ENCODE measurements at places on chromosomes 5 and 9. TPM values are rescaled to one million over a fixed set of nuclear protein-coding genes. Genes with fewer than 3 reads are reported as not detected.

TRPM3 gene
- total RNA-seq: 0.02 TPM

GRCh38 chr9:131289301-131290035 is at the start of gene PLPP7:
Gene PLPP7, plus strand, starts transcription at chr9:131289723. Its CDS starts 275 bp downstream, at chr9:131289998.
- DNase-seq: no peak

DNA sequence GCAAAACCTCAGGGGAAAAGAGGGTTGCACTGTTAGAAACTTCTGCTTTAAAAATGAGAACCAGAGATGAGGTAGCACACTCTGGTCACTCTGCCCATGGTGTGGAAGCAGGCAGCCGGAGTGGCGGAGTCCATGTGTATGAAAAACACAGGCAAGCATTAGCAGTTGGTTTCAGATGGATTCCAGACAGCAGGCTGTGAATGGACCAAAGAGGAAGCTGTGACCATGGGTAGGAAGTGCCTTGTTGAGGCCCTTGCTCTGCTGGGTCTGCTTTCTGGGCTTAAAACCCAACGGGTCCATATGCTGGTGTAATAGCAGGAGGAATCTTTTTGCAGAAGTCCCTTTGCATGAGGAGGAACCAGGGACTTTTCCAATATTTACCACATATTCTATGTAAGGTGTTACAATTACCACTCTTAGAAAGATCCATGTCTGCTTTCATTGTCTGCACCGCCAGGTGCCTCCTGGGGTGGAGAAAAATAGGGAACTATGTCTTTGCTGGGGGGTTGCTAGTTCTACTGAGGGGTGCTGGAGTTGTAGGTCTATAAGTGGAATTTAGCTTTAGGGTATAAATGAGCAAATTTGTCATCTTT is 77.0 kb downstream of the ANKRD55 start:
- DNase-seq: no peak

ACTBL2 gene
- total RNA-seq: not detected

GRCh38 chr5:121285801-121286521 is 565.7 kb upstream of the FTMT start:
- no peak for DNase-seq

GRCh38 chr9:110064803-110065202 is 143.2 kb downstream of the C9orf152 start:
- no peak for DNase-seq

- no peak for DNase-seq
Observed at GRCh38 chr5:4020400-4020799, 424.8 kb downstream of the IRX1 start.

MEIKIN gene
- 1.4 TPM for total RNA-seq

GRCh38 chr9:27471789-27472188 is 52.3 kb upstream of the IFNK start:
- no peak for DNase-seq

GCNT1 gene
- total RNA-seq: 0.54 TPM

GRCh38 chr9:92188969-92189781 is 74.0 kb upstream of the SPTLC1 start:
- DNase-seq: no peak

- no peak for DNase-seq
Observed at GRCh38 chr5:95272316-95272929, 12.5 kb downstream of the MCTP1 start.

DNA sequence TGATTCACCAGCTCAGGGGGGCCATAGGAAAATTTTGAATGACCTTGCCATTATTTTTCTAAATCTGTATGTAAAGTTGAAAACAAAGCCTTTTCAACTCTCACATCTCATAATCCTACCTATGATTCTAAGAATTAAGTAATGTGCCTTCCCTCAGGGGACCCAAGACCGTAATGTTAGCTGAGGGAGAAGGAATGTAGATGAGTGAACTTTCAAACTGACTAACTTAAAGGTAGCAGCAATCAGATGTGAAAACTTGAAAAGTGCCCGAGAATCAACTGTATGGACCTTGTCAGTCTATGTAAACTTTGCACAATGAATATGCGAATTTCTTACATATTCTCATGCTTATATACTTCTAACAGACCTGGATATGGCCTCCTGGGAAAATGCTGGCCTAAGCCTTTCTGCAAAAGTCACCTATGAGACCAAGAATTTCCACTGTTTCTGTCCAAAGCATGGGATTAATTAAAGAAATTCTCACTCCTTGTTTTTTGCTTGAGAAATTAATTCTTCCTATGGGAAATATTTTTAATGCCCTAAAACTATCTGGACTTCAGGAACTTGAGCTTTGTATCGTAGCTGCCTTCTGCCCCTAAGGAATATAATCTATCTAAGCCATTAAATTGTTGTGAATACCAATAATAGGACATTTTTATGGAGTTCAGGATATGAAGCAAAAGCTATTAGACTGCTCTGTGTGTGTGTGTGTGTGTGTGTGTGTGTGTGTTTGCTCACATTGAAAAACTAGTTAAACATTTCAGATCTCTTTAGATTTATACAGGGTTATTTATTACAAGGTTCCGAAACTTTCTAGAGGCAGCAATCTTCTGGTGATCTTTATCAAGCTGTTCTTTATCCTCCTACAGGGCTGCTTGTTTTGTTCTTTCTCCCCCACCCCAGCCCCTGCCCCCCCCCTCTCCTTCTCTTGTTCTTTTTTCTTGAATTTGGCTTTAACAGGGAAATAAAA is 169.1 kb upstream of the CLINT1 start:
- DNase-seq: no peak

GRCh38 chr9:6944093-6944551 is 186.3 kb downstream of the KDM4C start:
- DNase-seq: no peak

DNA sequence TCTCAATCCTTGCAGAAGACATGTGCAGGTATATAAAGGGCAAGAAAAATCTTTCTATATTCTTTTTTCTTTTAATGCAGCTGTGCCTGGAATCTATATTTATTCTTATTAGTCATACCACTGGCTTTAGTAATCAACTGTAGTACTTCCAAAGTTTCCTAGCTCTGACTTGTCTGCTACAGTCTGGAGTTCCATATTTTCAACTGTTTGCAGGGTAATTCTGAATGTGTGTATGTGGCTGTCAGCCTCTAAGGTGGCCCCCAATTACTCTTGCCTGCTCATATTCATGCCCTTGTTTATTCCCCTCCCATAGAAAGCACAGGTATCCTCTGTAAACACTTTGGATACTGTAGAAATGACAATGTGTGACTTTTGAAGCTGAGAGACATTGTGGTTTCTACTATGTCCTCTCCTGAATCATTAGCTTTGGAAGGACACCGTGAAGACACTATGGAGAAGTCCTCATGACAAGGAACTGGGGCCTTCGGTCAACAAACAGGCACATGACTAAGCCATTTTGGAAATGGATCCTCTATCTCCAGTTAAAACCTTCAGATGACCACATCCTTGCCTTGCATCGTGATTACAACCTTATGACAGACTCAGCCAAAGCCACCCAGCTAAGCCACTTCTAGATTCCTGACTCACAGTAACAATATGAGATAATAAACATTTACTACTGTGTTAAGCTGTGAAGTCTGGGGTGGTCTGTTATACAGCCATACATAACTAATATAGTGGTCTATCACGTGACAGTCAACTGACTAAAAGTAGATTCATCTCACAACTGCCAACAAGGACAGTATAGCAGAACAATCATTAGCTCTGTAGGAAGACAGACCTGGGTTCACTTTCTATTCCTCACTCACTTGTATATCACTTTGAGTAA is 49.5 kb upstream of the SUSD1 start:
- no peak for DNase-seq

FOXD1 gene
- 0.12 TPM for total RNA-seq

GRCh38 chr9:125525921-125526631 is 180.9 kb downstream of the MAPKAP1 start:
- DNase-seq: no peak

- DNase-seq: no peak
Observed at GRCh38 chr9:2966565-2967300, 122.8 kb upstream of the PUM3 start.

- DNase-seq: no peak
Observed at GRCh38 chr5:1889321-1890065, 6.8 kb upstream of the IRX4 start.

- peak; percentile 13 for DNase-seq
Observed at GRCh38 chr9:77647267-77648233, 572 bp downstream of the GNA14 start.

SV2C gene
- total RNA-seq: not detected

- no peak for DNase-seq
Observed at GRCh38 chr5:78568212-78568611, 80.4 kb downstream of the LHFPL2 start.

DNA sequence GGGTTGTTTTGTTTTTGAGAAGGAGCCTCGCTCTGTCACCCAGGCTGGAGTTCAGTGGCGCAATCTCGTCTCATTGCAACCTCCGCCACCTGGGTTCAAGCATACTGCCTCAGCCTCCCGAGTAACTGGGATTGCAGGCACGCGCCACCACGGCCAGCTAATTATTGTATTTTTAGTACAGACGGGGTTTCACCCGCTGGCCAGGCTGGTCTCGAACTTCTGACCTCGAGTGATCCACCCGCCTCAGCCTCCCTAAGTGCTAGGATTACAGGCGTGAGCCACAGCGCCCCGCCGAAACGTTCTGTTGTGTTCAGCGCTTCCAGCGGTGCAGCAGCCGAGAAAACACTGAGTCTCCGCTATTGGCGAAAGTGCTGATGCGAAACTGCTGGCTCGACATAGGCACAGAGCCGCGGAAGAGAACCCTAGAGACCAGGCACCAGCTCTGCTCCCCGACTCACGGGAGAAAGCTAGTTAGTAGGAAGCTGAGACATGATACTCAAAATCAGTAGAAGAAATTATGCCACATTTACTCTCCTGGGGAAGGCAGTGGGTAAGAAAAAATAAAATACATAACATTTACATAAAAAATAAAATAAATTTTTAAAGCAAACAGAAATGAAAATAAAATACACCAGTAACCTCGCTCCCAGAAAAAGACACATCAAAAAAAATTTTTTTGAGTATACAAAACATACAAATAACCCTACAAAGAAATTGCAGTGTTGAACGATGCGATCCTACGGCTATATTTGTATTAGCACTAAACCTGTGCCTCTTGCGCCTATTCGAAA is 31.6 kb downstream of the ANXA2R start:
- DNase-seq: peak; percentile 93

DNA sequence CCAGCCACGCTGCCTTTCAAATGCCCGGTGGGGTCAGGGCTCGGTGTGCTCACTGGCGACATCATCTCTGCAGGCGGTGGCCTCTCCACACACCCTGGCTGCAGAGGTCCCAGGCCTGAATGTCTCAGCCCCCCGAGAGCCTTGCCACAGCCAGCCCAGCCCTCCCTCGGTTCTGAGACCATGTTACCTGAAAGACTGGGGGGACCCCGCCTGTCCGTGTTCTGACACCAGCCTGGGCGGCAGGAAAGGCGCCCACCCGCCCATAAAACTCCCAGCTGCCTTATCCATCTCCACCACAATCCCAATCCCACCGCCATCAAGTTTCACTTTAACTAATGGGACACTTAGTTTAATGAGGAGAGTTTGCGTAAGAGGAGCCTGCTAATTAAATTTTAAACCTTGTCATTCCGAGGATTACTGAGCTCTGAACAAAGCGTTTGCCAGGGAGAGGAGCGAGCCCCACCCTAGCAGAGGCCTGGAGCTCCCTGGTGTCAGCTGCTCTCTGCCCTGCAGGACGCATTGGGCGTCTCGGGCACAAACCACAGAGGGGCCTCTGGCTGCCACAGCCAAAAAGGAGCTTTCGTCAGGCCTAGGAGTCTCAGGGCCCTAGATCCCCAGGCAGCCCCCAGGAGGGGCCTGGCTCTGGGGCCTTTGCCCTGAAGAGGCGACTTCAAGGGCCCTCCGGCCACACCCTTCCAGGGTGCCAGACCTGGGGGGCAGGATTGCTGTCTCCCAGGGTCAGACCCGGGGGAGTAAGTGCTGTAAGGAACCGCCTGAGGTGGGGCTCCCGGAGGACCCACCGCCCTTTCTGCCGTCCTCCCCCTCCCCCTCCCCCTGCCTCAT is 15.3 kb downstream of the LHX3 start:
- no peak for DNase-seq

SLC1A3 gene
- 0.99 TPM for total RNA-seq

- DNase-seq: no peak
Observed at GRCh38 chr9:81627481-81627880, 61.9 kb downstream of the TLE1 start.

GRM6 gene
- not detected for total RNA-seq

PCDHA5 gene
- total RNA-seq: not detected

- no peak for DNase-seq
Observed at GRCh38 chr5:15823398-15823797, 323.4 kb downstream of the FBXL7 start.

DNA sequence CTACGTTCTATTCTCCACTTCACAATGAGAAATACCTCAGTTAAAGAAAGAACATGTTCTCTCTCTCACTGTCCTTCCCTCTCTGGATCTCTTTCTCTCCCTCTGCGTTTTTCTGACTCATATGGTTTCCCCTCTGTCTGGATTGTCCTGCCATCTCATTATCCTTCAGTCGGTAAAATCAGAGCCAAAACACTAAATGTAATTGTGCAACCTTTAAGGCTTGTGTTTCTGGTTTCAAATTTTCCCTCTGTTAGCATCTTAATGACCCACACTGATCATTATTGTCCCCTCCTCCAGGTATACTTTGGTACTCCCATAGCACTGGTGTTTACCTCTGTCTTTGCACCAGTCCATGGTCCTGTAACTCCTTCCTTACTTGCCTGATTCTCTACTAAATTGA is 509.4 kb upstream of the C9orf72 start:
- DNase-seq: no peak

DNA sequence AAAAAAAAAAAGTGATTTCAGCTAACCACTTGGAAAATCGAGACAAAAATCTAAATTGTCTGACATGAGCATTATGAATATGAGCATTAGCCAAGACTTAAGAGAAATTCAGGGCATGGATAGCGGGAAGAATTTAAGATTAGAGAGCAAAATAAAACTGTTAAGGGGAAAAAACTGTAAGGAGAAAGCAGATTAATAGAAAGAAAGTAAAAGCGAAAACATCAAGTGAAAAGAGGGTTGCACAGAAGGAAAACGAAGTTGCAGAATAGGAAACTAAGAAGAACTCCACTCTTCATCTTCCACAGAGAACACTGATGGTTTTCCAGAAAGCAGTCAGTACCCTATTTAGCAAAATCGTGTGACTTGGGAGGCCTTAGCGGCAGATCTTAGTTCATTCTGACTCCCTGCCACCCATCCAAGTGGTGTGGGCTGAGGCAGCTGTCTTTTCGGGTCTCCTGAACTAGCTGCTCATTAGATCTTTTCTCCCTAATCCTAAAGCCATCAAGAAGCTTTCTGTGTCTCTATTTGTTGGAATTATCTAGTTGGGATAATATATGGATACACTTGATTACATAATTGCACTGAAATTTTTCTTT is 3.7 kb downstream of the NIM1K start:
- no peak for DNase-seq

LAMC3 gene
- total RNA-seq: 0.98 TPM
